ENCODE measurements at places on chromosomes 13 and 19.
A peak's percentile ranks its signal among the peaks of the same experiment; 100 is the strongest.

DNA sequence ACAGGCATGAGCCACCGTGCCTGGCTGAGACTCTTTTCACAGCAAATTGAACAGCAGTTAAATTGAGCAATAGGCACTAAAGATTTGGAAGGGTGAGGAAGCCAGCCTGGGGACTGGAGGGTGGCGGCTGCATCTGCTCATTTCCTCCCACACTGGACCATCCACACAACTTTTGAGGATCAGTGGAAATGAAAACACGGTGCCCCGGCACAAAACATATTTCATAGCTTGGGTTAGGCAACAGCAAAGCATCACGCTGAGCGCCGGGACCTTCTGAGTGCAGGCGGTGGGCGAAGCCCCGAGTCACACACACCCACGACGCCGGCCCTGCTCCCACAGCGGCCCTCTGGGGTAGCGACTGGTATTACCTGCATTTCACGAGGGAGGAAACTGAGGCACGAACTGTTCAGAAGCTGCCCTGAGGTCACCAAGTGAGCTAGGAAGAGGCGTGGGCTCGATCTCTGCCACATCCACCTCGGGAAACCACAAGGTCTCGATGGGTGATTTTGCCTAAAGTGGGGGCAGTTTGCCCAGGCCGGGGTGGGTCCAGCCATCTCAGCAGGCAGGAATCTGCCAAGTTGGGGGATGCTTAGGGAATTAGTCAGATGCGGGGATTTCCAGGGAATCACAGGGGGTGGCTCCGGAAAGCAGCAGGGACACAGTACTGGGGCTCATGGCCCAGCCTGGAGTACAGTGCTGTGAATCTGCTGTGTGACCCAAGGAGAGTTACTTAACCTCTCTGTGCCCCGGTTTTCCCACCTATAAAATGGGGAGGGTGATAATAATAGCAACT is 3.5 kb upstream of the SBNO2 start:
- no peak for DNase-seq

DNA sequence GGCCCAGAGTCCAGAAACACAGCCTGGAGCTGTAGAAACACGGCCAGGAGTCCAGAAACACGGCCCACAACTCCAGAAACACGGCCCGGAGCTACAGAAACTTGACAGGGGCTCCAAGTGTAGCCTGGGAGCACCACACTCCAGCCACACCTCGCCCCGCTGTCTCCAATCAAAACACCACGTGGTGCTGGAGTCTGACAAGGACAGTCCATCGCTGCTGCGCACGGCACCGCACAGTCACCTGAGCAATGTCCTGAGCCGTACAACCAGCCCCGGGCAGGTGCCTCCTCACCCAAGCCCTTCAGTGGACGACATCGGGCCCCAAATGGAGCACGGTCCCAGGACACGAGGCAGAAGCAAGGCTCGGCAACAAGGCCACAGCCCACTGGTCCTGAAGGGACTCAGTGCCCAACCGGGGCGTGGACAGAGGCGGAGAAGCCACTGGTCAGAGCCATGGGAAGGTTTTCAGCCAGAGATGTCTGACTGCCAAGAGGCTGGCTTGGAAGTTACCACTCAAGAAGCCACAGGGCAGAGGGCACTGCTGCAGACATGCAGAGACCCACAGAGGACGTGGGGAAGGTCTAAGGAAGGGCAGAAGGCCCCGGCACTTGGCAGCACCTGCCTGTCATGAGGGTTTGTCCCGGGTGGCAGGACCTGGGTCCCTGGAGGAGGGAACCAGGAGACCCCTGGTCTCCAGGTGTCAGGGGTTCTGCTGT is 19.7 kb upstream of the PLPP2 start:
- no peak for DNase-seq

- DNase-seq = no peak
Measured at GRCh38 chr13:93736081-93736480, 509.5 kb downstream of the GPC6 start.

- peak; percentile 3 for DNase-seq
Measured at GRCh38 chr19:35774274-35775045, 904 bp upstream of the ARHGAP33 start.

GRCh38 chr13:77911751-77912150 is 6.9 kb downstream of the EDNRB start:
- DNase-seq = no peak

DNA sequence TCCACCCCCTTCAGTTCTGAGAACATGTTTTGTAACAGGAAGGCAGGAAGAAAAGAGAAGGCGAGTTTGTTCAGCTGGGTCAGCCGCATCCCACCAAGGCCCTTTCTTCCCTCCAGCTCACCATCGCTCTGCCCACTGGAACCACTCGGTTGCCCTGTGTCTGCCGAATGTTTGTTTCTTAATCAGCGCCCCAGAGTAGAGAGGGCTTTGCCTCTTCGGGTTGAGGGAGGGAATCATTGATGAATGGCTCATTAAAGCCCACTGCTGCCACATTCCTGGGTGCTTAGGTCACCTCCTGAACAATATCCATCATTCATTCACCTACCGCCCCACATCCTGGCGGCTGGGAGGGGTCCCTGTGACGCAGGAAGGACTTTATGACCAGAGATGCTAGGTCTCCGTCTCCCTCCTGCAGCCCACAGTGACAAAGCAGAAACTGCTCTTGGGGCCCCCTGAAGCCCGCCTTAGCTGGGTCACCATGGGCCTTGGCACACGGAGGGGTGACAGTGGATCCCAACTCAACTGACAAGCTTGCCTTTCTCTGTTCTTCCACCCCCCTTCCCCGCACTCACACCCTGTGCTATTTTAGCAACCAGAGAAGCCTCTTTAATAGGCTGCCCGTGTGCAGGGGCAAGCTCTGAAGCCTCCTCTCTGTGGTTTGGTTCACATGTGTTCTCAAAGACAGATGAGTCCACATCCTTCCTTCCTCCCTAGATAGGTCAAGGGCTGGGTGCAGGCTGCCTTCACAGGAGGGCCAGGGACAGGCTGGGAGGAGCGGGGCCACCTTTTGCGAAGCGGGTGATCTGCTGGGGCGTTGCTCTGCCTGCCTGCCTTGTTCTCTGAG is 46.2 kb downstream of the ACTN4 start:
- no peak for DNase-seq

GRCh38 chr19:7506385-7507328 is 9.2 kb upstream of the ZNF358 start:
- peak; percentile 92 for DNase-seq

DNA sequence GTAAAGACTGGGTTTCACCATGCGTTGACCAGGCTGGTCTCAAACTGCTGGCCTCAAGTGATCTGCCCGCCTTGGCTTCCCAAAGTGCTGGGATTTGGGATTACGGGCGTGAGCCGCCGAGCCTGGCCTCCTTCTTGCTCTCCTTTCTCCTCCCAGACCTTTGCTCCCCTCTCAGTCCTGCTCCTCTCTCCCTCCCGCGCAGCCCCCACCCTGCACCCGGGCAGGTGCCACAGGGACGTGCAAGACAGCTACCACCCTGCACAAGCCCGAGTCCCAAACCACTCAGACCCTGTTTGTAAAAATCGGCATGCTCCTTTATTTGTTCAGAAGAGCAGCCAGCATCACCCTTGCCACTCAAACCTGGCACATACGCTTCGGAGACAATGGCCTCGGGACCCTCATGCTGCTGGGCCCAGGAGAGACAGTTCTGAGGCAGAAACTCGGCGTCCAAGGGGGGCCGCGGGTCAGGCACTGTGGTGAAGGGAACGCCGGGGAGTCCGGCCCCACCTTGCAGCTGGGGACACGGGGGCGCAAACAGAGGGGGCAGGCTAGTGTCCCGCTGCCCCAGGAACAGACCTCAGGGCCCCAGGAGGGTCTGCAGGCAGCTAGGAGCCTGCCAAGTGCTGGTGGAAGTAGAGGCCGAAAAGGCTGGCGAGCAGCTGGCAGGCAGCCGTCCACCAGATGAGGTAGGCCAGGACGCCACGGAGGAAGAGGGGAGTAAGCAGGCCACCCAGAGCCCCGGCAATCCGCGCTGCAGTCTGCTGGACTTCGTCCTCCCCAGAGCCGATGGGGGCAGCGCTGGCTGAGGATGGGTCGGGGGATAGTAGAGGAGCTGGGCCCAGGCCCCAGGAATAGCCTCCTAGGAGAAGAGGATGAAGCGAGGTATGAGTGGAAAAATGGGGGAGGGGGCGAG is 18.7 kb downstream of the TMEM161A start:
- no peak for DNase-seq

GRCh38 chr13:49821216-49822009 is 28.9 kb upstream of the KPNA3 start:
- no peak for DNase-seq

DNA sequence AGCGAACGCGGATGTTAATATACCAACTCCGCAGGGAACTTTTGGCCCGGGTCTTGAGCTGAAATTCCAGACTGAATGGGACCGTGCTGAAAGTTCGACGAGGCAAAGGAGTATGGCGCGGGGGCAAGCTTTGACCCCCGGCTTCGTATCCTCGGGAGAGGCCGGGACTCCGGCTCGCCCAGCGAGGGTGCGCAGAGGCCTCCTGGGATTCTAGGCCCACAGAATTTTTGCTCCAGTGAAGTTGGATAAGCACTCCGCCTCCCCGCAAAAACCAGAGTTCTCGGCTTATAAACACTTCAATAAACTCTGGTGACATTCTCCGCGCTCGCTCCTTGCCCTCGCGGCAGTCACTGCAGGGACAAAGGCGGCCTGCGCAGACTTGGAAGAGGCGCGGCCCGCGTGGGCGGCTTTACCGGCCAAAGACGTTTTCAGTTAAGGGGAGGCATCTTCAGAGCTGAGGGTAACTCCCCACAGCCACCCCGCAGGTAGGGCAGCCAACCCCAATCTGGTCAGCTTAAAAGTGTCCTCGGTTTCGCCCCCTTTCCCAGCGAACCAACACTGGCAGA is 112.6 kb downstream of the KCNRG start:
- no peak for DNase-seq

DNA sequence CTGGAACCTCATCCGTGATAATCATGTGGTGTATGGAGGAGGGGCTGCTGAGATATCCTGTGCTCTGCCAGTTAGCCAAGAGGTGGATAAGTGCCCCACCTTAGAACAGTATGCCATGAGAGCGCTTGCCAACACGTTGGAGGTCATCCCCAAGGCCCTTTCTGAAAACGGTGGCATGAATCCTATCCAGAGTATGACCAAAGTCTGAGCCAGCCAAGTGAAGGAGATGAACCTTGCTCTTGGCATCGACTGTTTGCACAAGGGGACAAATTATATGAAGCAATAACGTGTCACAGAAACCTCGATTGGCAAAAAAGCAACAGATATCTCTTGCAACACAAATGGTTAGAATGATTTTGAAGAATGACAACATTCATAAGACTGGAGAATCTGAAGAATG is 251.2 kb upstream of the OBI1 start:
- no peak for DNase-seq

GRCh38 chr13:40576369-40576768 is 90.1 kb downstream of the FOXO1 start:
- no peak for DNase-seq

- no peak for DNase-seq
Measured at GRCh38 chr13:59086147-59086546, 1077.6 kb downstream of the DIAPH3 start.

GRCh38 chr13:51797664-51798488 is 6.1 kb downstream of the DHRS12 start:
- DNase-seq = peak; percentile 50

DNA sequence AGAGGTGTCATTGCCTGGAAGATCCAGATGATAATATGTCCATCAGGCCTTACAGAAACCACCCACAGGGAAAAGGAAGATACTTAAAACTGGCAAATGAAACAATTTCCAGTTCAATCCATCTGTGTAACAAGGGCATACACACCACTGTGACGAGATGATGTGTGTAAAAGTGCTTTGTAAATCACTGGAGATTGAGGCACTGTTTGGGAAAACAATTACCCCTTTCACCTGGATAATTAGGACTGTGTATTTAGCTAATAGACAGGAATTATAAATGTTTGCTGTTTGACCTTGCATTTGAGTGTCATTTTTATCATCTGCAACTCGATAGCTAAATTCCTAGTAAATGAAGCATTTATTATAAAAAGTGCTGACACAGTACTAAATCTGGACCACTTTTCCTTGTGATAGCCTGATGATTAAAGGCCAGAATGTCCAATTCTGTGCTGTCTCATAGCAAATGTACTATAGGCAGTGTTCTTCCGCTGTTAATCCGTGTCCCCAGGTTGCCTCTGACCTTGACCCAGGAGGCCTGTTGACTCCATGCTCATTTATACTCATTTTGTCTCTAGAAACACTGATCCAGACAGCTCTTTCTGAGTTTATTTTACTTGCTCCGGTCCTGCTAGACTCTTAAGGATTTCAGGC is 105.8 kb downstream of the LACC1 start:
- DNase-seq = peak; percentile 43

- peak; percentile 37 for DNase-seq
Measured at GRCh38 chr13:41019011-41019487, at the start of gene ELF1. Gene ELF1, minus strand, starts transcription at chr13:41019316. Its CDS starts 37,262 bp downstream, at chr13:40982054.

All from NCI-H774 (cell line).